ENCODE measurements at places on chromosomes 3 and 15.

DNA sequence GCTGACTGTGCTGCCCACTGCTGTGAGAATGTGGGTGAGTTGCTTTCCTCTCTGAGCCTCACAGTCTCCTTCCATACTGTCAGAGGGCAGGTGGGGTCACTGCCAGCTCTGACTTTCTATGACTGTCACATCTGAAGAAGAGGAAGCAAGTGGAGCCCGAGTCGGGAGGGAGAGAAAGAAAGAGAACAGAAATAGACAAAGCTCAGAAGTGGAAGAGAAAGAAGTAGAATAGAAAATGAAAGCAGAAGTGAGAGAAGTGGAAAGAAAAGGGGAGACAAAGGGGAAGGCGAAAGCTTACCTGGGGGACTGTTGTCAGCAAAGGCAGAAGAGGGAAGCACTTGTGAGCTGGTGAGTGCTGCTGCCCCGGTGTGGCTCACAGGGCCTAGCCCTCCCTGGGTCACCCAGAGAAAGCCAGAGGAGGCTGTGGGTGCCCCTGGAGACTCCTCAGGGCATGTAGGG lies 57.9 kb downstream of the EPHB1 start:
- no peak for DNase-seq

- DNase-seq: no peak
Observed at GRCh38 chr15:57440799-57441198, 64.5 kb downstream of the CGNL1 start.

DNA sequence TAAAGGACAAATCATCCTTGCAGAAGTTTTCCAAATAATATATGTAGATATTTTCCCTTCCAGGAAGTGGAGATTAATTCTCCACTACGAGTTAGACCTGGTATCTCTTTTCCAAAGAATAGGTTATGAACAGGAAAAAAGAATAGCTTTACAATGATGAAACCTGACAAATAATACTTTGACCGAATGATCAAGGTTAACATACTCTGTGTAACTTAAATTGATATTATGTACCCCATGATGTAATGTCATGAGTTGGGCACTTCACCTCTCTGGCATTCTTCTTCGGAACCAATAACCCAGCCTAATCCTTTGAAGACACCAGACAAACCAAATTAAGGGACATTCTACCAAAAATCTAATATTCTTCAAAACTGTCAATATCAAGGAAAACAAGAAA lies 48.7 kb upstream of the CNTN3 start:
- no peak for DNase-seq

- no peak for DNase-seq
Observed at GRCh38 chr3:37338500-37338899, 164.1 kb upstream of the LRRFIP2 start.

DNA sequence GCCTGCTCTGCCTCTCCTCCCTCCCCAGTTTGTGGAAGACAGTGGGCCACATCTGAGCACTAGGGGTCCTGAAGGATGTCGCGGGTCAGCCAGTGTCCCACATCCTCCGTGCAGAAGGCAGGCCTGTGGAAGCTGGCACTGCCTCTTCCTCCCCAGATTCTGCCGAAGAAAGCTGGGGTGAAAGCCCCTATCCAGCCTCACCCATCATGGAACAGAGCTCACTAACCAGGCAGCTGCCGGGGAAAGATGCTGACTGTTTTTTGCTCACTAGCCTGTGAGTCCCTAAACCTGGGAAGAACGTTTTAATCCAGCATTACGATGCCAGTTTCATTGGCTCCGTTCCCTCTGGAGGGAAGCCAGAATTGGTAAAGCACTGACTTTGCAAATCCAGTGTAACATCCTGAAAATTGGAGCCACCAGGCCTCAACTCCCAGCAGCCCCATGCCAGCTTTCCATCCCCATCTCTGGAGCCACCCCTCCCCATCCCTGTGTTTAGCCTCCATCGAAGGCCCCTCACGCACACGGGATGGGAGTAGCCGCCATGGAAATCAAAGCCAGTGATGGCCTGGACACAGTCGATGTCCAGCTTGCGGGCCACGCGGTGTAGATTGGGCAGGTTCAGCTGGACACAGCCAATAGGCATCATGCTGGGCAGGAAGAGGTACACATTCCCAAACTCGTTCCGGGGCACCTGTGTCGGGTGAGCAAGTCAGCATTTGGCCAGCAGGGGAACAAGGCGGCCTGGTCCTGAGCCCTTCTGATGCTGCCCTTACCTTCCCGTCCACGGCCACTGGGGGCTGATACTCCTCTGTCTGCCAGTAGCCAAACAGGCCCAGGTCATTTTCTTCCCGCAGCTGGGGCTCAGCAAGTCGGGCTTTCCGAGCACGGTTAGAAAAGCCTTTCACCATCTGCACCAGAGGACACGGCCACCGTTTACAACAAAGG lies 23.5 kb downstream of the TMEM43 start:
- DNase-seq: no peak

All from left cardiac atrium (tissue), 4 donors.